Gastroesophageal sphincter (tissue), 4 donors: ENCODE measurements at places on chromosomes 7 and 10.

DNA sequence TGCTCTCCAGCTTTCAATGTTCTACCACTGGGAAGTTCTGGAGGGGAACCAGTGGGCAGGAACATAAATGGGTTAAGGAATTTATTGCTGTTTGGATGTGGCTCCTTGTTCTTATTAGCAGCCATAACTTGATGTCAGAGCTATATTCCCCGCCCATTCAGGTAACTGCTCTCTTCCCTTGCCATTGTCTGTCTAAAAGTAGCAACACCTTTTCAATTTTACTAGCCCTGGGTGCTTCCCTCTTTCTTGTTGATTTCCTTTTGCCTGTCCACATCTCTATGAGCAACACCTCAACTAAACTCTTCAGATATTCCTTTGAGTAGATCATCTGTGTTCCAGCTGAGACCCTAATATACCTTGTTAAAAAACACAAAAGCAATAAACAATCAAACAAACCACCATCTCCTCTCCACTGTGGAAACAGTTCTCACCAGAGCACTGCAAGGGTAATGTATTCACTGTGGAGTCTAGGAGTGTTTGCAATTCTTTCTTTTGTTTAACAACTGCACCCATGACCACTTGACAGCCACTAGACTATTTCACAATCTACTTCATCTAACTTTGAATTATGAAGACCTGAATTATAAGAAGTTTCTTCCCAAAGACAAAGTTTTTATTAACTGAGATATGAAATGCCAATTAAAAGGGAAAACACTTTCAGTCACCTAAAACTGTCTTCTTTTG lies 436.7 kb downstream of the IPMK start:
- ATAC-seq, result no peak

- no peak for ATAC-seq
These were observed 6.5 kb downstream of the AKR1B1 start for GRCh38 chr7:134452419-134452838.

- ATAC-seq, result no peak
These were observed 15.3 kb upstream of the TMEM248 start for GRCh38 chr7:66905689-66906088.

GRCh38 chr10:122186816-122187810 lies 84.0 kb upstream of the BTBD16 start:
- no peak for ATAC-seq

DNA sequence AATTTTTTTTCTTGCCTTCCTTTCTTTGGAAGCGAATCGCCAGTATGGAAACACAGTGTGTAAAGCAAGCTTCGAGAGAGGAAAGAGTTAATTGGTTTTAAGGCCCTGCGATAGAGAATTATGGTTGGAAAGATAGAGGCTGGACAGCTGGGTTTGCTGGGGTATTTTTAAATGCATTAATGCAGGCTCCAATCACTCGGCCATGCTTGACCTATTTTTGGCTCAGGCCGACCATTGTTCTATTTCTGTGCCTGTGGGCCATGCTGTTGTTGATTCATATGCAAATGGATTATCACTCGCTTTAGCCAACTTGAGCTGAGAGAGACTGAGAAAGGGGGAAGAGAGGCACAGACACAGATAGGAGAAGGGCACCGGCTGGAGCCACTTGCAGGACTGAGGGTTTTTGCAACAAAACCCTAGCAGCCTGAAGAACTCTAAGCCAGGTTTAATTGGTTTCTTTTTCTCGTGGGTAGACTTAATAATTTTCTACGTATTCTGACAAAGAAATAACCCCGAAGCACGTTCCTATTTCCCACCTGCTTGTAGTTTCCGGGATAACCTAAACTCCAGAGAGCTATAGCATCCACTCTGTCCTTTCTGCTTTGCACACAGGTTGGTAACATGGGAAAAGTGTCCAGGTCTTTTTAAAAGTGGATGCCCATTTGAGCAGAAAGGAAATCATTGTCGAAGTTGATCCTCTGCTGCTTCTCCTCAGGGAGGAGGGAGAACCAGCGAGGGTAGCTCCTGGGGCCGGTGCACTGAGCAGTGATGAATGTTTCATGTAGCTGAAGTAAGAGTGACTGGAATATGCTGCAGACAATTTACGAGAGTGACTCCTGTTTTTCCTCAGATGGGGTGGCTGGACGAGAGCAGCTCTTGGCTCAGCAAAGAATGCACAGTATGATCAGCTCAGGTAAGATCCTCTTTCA lies at the start of gene HDAC9:
TSS of gene HDAC9 (plus strand) at position 338 of the 929 bp plus-strand sequence. CDS start at position 892, 554 bp downstream.
- peak; percentile 31 for ATAC-seq

DNA sequence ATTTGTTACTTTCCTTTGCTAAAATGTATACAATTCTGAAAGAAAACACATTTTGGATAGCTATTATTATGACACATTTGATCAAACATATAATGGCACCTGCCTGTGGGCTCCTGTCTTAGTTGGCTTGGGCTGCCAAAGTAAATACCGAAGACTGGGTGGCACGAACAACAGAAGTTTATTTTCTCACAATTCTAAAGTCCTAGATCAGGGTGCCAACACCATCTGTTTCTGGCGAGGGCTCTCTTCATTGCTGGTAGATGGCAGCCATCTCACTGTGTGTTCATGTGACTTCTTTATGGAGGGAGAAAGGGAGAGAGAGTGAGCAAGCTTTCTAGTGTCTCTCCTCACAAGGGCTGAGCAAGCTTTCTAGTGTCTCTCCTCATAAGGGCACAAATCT lies 195.8 kb upstream of the FAM3C start:
- ATAC-seq, result no peak

DNA sequence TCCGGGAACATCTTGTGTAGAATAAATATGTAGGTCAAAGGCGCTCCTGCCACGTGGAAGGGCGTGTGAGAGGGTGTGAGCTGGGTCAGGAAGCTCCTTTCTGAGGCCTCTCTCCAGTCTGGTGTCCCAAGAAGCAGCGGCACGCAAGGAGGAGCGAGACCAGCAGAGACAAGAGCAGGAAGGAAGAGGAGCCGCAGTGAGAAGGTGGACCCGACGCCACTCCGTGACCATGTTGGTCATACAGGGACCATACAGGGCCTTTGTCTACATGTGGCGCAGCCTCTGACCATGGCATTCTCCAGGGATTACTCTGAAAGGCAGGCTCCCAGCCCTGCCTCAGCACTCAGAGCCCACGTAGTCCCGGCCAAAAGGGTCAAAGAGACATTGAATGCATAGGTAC lies 26.2 kb upstream of the EN2 start:
- no peak for ATAC-seq

DNA sequence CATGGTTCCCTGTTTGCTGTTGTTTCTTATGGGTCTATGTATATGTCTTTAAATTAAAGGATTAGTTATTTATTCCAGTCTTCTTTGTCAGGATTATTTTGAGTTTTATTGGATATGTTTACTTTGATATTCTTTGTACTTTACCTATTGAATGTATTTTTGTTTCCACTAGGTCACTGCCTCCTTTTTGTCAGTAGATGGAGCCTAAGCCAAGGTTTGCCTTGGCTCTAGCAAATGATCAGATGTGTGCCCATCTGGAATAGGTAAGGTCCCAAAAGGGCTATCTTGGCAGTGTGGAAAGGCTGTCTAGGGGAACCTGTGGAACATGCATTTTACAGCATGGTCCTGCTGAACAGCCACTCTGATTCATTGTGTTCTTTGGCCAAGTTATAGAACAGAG lies 337.3 kb upstream of the GHITM start:
- ATAC-seq, result no peak

GRCh38 chr10:129969184-129969910 lies 5.3 kb upstream of the EBF3 start:
- ATAC-seq, result no peak

GRCh38 chr10:64537928-64538327 lies 1016.7 kb downstream of the REEP3 start:
- ATAC-seq, result no peak

DNA sequence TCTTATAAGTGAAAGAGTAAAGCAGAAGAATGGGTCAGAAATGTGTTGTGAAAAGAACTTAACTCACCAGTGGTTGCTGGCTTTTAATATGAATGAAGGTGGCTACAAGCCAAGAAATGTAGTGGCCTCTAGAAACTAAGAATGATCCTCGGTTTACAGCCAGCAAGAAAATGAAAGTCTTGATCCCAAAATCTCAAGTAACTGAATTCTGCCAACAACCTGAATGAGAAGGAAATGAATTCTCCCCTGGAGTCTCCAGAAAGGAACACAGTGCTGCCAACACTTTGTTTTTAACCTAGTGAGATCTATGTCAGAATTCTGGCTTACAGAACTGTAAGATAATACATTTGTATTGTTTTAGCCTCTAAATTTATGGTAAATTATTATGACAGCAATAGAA lies 193.0 kb downstream of the FZD1 start:
- no peak for ATAC-seq

- no peak for ATAC-seq
These were observed 1.4 kb downstream of the PODXL start for GRCh38 chr7:131554880-131555516.

DNA sequence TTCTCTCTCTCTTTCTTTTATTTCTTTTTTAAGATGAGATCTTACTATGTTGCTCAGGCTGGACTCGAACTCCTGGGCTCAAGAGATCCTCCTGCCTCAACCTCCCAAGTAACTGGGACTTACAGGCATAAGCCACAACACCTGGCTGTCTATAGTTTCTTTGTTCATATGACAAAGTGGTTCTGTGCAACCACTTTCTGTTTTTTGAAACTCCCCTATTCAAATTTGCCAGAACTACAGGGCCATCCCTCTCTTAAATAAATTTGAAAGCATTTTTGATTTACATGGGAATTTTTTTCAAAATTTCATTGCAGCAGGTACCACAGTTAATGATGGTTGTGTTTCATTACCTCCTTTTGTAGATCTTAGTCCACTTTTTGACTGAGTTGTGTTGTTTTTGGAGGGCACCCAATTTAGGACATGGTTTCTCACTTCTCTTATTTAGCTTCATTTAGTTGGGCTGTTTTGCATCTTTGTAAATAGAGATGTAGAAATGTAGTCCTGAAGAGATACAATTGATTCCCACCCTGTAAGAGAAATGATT lies 119.2 kb downstream of the LRRC4 start:
- ATAC-seq, result no peak

DNA sequence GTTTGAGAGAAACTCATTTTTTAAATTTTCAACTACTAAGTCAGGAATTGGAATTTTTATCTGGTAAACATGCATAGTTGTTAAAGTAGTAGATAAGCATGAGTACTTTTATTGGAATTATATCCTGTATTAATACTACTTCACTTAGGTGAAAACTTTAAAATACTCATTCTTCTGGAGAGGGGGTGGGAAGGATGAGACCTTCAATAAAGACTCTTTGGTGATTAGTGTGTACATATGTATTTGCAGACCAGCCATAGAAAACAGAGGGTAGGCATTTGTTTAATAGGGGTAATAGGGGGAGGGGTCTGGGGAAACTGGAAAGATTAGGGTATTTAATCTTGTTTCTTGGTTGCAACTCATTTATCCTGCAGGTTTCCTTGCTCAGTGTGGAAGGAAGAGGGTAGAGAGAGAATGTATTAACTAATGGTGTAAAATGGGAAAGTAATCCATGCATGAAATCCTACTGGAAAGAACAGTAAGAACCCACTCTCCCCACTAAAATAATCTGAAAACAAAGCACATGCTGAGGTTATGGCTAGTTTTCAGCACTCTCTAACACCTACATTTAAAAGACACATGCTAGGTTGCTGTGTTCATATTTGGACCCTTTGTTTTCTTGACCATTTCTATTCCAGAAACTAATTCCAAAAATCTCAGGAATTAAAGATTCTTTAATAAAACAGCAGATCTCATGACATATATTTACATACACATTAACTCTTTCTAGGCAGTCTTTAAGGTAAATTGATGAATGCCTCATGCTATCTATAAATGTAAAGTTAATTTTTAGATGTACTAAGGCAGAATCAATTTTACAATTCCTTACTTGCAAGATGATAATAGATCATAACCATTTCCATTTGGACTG lies 6.2 kb upstream of the IGF2BP3 start:
- no peak for ATAC-seq
